CD8-positive, alpha-beta memory T cell (primary cell): ENCODE measurements at places on chromosomes 6 and 20. TPM values are rescaled to one million over a fixed set of nuclear protein-coding genes. Genes with fewer than 3 reads are reported as not detected.
A peak's percentile ranks its signal among the peaks of the same experiment; 100 is the strongest.

The IP6K3 gene
- total RNA-seq = not detected

The ABHD16A gene
- total RNA-seq = 37.0 TPM

The TINAG gene
- not detected for total RNA-seq

The PLEKHG1 gene
- total RNA-seq = 8.8 TPM

The ARFGEF3 gene
- total RNA-seq = 0.09 TPM

The ARMC12 gene
- 0.38 TPM for total RNA-seq

The TCF15 gene
- total RNA-seq = not detected

The FGD2 gene
- total RNA-seq = 1.2 TPM

DNA sequence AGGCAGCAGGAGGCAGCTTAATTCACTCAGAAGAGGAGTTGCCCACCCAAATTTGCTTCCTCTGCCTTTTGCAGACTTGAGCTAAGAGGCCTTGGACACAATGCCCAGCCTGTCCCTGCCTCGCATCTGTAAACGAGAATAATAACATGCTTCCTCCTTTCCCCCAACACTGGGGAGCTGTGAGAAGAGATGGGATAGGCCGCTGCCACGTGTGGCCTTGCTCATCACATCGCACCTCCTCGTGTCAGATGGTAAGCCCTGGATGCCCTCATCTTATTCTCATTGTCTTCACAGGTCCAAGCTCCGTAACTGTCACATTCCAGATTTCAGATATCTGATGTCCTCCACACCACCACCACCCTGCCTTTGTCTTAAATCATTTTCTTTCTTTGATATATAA lies 13.1 kb upstream of the TUBB2B start:
- H3K36me3 ChIP-seq = no peaks in the 10 kb centered on the region
- no peaks in the 10 kb centered on the region for H3K4me1 ChIP-seq
- DNase-seq = no peak

GRCh38 chr6:136547336-136547735 lies 2.9 kb downstream of the MAP7 start:
- no peak for DNase-seq
- no peak overlapping the region for H3K27ac ChIP-seq
- H3K36me3 ChIP-seq = no peaks in the 10 kb centered on the region
- H3K4me1 ChIP-seq = peaks cover 13% of the 10 kb centered on the region

- H3K4me1 ChIP-seq = no peaks in the 10 kb centered on the region
- H3K27ac ChIP-seq = no peak overlapping the region
- no peaks in the 10 kb centered on the region for H3K36me3 ChIP-seq
- no peak for DNase-seq
Observed at GRCh38 chr20:38198238-38198861, 33.3 kb upstream of the TGM2 start.

- H3K4me1 ChIP-seq = peaks cover 3% of the 10 kb centered on the region
- no peaks in the 10 kb centered on the region for H3K27me3 ChIP-seq
- H3K4me3 ChIP-seq = no peak overlapping the region
- no peak overlapping the region for H3K27ac ChIP-seq
- DNase-seq = no peak
Observed at GRCh38 chr20:4947817-4948559, 53.3 kb downstream of the SLC23A2 start.

DNA sequence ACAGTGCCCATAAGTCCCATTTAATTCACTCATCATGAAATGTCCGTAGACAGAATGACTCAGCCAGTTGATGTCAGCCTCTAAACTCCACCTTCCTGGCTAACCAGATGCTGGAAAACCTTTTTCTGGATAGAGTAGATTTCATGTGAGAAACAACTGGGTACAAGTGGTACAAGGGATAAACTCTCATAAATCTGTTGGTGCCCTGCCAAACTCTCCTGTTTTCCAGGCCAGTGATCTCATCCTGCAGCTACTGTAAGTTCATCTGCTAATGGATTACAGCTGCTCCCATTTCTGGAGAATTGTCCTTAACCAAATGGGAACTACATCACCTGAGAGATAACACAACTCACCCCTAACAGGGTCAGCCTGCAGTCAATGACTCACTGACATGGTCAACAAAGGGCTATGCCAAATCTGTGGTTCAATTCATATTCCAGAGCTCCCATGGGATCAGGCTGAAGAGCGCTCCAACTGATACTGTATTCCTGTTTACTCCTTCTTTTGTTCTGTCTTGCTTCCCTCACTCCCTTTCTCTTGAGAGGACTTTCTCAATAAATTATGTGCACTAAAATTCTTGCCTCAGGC lies 210.1 kb upstream of the HDDC2 start:
- no peak overlapping the region for H3K27ac ChIP-seq
- no peak for DNase-seq
- H3K4me1 ChIP-seq = no peaks in the 10 kb centered on the region
- no peaks in the 10 kb centered on the region for H3K36me3 ChIP-seq
- H3K27me3 ChIP-seq = no peaks in the 10 kb centered on the region

GRCh38 chr20:40698744-40699143 lies 9.7 kb upstream of the MAFB start:
- no peak overlapping the region for H3K27ac ChIP-seq
- H3K27me3 ChIP-seq = peaks cover 5% of the 10 kb centered on the region
- no peaks in the 10 kb centered on the region for H3K4me1 ChIP-seq
- no peak for DNase-seq
- H3K36me3 ChIP-seq = no peaks in the 10 kb centered on the region
- H3K4me3 ChIP-seq = no peak overlapping the region

- H3K36me3 ChIP-seq = no peaks in the 10 kb centered on the region
- H3K27ac ChIP-seq = no peak overlapping the region
- no peaks in the 10 kb centered on the region for H3K27me3 ChIP-seq
- peaks cover 8% of the 10 kb centered on the region for H3K4me1 ChIP-seq
- H3K4me3 ChIP-seq = no peak overlapping the region
- DNase-seq = peak; percentile 49
Observed at GRCh38 chr6:132768051-132768517, 10.4 kb upstream of the VNN2 start.

GRCh38 chr6:160430203-160430602 lies 82.0 kb downstream of the SLC22A3 start:
- no peak overlapping the region for H3K4me3 ChIP-seq
- H3K27ac ChIP-seq = no peak overlapping the region
- DNase-seq = no peak
- H3K4me1 ChIP-seq = peaks cover 8% of the 10 kb centered on the region

GRCh38 chr6:11810854-11811643 lies 32.4 kb upstream of the ADTRP start:
- no peaks in the 10 kb centered on the region for H3K4me1 ChIP-seq
- H3K4me3 ChIP-seq = no peak overlapping the region
- H3K27me3 ChIP-seq = no peaks in the 10 kb centered on the region
